Panc1 (cell line): ENCODE measurements at places on chromosomes 6 and 20.

DNA sequence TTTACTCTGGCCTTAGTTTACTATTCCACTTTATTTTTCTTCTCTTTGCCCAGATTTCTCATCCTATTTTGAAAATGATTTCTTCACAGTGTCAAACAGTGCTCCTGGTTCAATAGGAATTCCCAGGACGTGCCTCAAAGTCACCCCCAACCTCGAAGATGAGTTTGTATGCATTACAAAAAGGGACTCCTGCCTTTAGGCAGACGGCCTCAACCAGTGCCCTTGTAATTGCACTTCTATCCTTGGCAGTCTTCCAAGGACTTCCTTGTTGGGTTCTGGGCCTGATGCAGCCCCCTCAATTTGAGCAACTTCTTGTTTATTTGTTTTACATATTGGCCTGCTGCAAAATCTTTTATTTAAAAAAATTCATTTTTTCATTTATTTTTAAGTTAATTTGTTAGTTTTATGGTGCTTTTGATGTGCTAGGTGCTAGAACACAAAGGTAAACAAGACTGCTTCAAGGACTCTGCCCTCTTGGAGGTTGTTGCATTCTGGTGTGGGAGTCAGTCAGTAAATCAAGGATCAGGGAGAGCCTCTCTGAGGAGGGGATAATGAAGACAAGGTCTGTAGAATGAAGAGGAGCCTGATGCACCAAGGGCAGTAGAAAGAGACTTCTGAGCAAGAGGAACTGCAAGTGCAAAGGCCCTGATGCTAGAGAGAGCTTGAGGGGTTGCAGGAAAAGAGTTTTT, 181.5 kb upstream of the LAMP5 start:
- DNase-seq, result no peak

- DNase-seq, result no peak
Measured at GRCh38 chr6:13451181-13451895, 36.1 kb downstream of the GFOD1 start.

DNA sequence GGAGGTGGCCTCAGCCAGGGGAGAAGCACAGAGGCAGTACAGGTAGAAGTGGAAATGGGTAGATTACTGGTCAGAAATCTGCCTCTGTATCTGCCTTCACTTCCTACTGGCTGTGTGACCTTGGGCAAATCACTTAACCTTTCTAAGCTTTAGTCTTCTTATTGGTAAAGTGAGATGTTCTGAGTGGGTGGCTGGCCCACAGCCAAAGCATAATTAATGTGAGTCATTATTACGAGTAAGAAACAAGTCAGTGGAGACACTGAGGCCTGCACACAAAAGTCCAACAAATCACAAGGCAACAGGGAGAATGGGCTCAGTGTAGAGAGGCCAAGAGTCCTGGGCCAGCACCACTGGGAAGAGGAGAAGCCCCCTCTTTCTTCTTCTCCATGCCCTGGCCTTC, 39.1 kb downstream of the NRN1 start:
- no peak for DNase-seq

GRCh38 chr20:50674138-50674825, 17.1 kb downstream of the RIPOR3 start:
- no peak for DNase-seq

- DNase-seq, result no peak
Measured at GRCh38 chr20:53101992-53102760, 130.0 kb downstream of the TSHZ2 start.

DNA sequence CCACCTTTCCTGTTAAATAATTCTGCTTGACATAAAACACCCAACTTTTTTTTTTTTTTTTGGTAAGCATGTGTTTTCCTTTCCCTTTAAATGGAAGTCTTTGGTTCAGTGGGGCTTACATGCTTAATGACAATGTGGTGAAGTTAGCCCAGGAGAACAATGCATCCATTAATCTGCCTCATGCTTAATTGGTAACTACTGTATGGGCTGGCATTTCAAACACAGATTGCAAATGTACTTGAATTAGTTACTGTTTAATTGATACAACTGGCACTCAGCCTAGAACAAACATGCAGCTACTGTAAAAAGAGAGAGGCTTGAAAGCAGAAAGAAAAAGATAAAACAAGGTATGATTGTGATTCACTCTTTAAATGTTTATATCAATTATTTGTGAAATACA, 483.6 kb upstream of the NOX3 start:
- DNase-seq, result no peak

DNA sequence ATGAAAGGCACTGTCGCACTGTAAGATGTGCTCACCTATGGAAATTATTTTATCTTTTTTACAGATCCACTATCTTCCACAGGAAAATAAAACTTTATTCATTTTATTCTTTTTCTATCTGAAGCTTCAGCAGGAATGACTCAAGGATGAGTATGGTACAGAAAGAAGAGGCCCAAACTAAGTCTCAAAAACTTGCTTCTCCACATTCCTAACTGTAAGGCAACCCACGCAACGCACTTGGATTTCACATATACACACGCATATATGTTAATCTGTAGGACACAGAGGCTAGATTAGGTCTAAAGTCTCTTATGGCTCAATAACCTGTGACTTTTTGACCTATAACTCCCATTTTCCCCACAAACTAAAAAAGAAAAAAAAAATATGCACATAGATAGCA, 81.9 kb downstream of the RALGAPA2 start:
- no peak for DNase-seq

DNA sequence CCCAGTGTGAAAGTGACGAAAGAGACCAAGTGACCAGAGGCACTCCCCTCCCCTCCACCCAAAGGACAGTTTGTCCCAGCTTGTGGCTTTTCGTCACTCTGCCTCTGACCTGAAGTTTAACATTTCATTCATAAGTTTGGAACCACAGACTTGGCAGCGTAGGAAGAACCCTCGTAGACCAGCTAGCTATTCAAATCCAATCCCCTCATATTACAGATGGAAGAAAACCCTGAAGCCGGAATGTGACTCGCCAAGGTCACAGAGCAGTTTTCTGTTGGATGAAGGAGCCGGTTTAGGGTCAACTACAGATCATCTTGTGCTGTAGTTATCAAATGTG, 3.9 kb upstream of the SYS1 start:
- DNase-seq, result no peak

GRCh38 chr6:155126727-155127439, 131.8 kb downstream of the TIAM2 start:
- DNase-seq, result peak; percentile 76

GRCh38 chr6:24431045-24431451, 28.3 kb downstream of the MRS2 start:
- DNase-seq, result peak; percentile 30

DNA sequence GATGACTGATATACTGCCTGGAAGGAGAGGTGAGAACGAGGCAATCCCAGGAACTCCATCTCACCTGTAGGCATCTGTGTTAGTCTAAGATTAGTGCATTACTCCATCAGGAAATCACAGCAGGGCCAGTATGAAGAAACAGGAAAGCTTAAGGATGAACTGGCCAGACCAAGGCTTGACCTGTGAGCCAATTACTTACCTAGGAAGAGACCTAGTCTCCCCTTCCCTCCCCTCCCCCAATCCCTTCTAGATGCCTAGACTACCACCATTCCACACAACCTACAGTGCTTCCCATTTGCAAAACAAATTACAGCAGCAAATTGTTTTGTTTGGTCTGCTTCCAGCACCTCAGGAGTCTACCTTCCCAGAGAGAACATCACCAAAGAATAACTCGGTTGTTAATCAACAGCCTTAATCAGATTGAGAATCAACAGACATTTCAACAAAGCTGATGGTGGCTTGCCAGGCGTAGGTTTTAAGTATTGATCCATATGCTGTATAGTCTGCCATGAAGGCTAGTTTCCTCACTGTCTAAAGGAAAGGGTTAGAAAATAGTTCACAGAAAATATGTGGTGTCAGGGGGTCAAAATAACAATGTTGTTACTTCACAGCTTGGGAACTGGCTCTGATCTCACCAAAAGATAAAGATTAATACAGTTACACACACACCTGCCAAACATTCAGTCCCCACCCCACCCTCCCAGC, 10.1 kb downstream of the PKHD1 start:
- no peak for DNase-seq

- no peak for DNase-seq
Measured at GRCh38 chr6:116283191-116283590, 3.5 kb upstream of the TSPYL1 start.

DNA sequence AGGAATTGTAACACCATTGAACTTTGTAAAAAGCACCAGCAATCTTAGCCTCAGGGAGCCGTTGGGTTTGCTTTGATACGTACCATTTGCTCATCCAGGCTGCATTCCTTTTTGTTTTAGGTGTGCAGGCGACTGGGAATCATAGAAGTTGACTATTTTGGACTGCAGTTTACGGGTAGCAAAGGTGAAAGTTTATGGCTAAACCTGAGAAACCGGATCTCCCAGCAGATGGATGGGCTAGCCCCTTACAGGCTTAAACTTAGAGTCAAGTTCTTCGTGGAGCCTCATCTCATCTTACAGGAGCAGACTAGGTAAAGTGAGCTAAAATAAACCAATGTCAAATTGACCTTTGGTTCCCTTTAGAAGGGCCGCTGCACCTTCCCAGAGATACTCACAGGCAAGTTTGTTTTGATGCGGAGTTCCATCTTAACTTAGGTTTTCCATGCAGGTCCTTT, 1.6 kb downstream of the MYLIP start:
- no peak for DNase-seq

GRCh38 chr20:38267296-38267695, 6.8 kb upstream of the KIAA1755 start:
- DNase-seq, result no peak

GRCh38 chr6:24719125-24719971, at the start of gene C6orf62:
TSS of gene C6orf62 (minus strand) at chr6:24719154. CDS start at chr6:24718668, 486 bp downstream.
- no peak for DNase-seq

GRCh38 chr6:35727231-35727934, 9.4 kb upstream of the ARMC12 start:
- no peak for DNase-seq

- DNase-seq, result no peak
Measured at GRCh38 chr6:12298017-12298978, 8.1 kb downstream of the EDN1 start.

- DNase-seq, result no peak
Measured at GRCh38 chr20:25389858-25390537, 637 bp downstream of the ABHD12 start.

DNA sequence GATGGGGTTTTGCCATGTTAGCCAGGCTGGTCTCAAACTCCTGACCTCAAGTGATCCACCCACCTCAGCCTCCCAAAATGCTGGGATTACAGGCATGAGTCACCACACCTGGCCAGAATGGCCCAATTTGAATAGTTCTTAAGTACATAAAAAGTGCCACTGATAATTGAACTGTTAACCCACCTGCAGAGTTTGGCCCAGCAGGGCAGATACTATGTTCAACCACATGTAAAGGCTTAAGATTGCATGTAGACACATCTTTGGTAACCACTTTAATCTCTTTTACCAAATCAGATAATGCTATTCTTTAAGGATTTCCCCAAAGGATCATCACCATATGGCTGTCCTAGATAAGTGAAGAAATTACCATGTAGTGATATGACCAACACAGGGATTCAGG, 21.3 kb upstream of the SGK1 start:
- DNase-seq, result no peak

DNA sequence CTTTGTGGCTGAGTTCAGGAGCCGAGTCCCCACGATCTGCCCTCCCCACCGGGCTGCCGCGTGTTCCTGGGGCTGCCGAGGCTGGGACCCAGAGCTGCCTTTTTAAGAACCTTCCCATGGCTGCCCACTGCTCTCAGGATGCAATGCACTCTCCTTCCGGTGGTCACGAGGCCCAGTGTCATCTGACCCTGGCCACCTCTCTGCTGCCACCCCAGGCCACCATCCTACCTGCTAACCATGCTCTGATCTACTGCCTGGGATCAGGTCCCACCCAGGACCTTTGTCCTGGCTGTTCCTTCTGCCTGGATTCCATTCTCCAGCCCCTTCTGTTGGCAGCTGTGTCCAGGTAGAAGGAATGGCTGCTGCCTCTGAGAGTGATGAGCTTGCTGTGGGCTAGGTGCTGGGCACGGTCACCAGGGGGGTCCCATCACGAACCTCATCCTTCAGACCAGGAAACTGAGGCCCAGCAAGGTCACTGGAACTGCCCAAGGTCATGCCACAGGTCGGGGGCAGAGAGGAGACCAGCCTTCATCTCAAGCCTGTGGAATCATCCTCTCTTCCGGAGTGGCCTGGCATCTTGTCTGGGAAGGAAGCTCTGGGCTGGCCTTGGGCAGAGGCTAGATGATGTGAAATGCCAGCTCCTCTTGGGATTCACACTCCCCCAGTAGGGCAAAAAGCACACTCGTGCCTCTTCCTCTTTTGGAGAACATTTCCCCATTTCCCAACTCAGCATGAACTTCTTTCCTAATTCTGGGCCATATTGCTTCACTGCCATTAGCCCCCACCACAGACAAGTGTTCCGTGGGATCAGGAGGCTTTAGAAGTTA, 20.5 kb downstream of the PCK1 start:
- DNase-seq, result no peak

- no peak for DNase-seq
Measured at GRCh38 chr6:31836047-31836473, 8.5 kb downstream of the HSPA1B start.

GRCh38 chr6:43229803-43230620, 731 bp upstream of the DNPH1 start:
- DNase-seq, result no peak

GRCh38 chr6:134517145-134517658, 199.3 kb upstream of the SGK1 start:
- no peak for DNase-seq

GRCh38 chr6:35844290-35844689, 39.1 kb downstream of the LHFPL5 start:
- no peak for DNase-seq

DNA sequence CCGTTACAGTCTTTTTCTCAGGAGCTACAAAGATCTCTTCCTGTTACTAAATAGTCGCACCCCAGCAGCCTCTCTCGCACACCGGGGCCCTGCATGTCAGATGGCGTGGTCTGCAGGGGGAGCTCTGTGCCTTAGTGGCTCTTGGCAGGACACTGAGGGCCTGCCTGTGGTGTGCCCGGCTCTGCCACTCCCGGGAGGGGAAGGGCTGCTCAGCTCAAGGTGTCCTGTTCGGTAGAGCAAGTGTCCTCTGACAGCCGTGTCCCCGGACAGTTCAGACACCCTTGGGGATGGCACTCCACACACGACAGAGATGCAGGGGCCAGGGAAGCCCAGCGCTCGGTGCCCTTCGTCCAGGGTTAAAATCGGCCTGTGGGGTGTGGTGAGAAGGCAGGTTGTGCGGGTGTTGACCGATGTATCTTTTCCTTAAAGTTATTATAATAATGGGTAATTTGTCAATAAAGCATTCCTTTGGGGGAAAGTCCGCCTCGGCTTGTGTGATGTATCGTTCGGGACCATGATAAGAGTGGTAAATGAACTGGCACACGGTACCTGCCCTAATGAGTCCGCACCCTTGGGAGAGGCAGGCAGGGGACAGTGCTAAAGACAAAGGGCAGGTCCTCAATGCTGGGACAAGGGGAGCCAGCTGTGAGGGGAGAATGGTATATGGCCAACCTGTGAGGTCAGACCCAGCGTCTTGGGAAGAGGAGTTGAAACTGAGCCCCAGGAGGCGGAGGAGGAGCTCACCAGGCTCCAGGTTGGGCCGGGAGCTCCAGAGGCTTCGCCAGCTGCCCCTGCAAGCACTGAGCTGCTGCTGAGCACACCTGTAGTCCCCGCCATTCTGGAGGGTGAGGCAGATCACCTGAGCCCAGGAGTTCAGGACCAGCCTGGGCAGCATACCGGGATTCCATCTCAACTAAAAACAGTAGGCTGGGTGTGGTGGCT, 3.6 kb upstream of the DNAJC5 start:
- no peak for DNase-seq
